ENCODE measurements at places on chromosomes 5 and 9.

DNA sequence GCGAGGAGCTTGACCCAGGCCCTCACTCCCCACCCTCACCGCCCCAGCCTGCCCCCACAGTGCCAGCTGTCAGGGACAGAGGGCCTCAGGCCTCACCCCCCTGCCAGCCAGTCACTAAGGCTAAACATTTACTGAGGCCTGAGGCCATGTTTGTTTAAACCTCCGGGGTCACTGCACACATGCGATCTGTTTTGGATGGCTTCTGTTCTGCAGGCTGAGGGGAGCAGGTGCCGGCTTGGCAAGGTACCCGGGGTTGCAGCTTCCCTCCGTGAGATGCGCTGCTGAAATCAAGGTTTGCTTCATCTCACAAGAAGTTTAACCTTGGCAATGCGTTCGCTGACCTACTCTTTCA, 103.3 kb upstream of the BOD1 start:
- DNase-seq = no peak

DNA sequence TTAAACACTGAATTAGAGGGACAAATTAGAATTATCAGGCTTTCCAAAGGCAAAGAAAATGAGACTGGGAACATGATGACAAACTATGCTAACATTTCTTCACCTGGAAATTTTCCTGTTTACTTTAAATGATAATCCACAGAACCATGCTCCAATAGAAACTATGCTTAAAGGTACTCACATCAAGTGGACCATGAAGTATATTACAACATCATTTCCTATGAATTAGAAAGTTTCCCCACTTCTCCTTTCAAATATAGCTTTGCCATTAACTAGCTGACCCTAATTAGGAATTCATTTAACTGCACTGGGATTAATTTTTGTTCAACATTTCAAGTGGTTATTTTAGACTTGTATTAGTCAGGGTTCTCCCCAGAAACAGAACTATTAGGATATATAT, 81.4 kb downstream of the DTWD2 start:
- no peak for DNase-seq

DNA sequence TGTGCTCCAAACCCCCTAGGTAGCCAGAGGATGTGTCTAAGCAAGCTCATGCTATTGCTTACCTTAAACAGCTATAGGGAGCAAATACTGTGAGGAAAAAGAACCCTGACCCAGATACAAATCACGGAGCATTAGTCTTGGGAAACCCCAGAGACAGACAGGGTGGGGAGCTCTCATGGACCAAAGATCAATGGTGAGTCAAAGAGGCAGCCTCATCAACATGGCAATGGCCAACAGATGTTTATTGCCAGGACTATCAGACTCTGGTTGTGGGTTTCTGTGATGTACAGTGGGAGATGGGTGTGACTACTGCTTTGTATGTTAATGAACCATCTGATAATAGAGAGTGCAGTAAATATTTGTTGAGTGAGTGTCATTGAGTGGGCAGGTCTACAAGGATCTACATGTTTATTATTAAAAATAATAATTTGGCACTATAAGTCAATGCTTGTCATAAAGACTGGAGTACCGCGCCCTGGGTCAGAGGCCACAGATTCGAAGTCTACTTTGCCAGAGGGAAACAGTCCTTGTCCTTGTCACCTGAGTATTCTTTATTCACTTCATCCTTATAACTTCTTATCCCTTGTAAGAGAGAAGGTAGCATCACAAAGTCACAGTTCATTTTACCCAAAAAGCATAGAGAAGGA, 56.5 kb upstream of the RAI14 start:
- no peak for DNase-seq

DNA sequence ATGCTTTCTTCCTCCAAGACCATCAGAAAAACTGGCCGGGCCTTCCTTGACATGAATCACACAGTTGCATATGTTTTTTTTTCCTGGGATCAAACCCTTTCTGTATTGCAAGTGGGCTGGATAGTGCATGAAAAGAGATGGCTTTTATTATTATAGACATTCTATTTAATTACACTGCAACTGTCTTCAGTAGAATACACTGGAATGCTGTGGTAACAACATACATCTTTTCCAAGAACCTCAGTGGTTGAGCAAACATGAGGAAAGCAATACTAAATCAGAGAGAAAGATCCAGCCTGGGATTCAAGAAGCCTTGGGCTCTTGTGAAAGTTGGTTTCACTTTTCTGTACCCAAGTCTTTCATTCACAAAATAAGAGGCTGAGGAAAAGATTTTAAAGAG, 193.0 kb downstream of the DMAC1 start:
- no peak for DNase-seq

- DNase-seq = no peak
These were observed 16.3 kb downstream of the TMC1 start for GRCh38 chr9:72537671-72538070.

GRCh38 chr9:134591082-134591571, 50.5 kb upstream of the COL5A1 start:
- peak; percentile 65 for DNase-seq

DNA sequence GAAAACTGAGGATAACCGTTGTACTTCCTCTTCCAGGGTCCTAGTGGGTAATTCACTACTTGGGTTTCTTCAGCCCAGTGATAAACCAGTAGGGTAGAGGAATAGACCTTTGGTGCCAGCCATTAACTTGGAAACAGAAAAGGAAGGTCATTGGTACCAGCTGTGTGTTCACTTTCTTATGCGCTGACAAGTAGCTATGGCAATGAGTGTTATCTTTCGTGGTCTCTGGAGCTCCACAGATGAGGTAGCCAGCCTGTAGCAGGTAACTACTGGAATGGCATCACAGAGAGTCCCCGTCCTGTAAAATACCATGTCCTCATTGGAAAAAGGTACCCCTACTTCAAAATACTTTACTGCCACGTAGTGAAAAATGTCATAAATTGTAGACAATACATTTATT, 2.3 kb downstream of the UHRF2 start:
- DNase-seq = no peak

- DNase-seq = no peak
These were observed 150.5 kb downstream of the CD180 start for GRCh38 chr5:67045816-67046740.

DNA sequence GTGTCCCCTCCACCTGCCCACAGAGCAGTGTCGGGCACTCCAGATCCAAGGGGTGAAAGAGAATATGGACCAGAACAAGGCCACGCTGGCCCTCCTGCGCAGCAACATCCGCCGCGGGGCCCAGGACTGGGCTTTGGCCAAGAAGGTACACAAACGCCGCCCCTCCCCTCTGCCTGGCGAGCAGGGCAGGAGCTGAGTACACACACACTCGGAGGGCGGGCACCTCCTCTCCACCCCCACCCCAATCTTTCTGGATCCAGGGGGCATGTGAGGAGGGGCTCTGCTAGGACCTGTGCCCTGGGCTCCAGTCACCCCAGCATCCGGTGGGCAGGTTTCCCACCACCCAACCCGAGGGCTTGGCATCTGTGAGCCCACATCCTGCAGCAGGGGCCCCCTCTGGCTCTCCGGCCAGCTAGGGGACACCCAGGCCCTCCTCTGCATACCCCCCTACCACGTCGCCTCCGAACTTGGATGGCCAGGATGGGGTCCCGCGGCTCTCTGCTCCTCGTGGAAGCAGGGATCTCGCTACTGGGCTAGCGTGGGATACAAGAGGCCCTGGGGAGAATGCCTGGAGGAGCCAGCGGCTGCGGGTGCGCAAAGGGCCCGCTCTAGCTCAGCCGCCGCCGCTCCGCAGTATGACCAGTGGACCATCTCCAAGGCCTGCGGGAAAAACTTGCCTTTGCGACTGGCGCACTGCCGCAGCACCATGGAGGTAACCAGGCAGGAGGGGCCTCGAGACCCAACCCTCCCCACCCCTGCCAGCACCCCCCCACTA, 3.1 kb downstream of the CCDC183 start:
- no peak for DNase-seq

GRCh38 chr5:127898551-127899213, 184.9 kb upstream of the SLC12A2 start:
- no peak for DNase-seq

- DNase-seq = no peak
These were observed 55.1 kb downstream of the RETREG1 start for GRCh38 chr5:16561660-16562059.

GRCh38 chr5:150503386-150503785, 4.5 kb upstream of the NDST1 start:
- DNase-seq = no peak

DNA sequence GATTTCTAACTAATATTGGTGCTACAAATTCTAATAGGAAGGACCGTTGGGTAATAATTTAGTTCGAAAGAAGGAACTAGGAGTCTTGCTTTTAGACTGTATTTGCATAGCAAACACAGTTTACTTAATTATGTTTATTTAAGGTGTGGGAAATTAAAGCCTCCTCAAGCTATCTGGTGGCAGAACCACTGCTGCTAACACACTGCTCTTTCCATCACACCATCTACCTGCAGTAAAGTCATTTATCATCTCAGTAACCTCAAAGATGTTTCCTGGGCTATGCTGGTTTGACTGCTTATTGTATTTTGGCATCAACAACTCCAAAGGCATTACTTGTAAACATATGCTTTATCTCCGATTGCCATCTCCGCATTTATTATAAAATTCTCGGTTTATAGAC, 114.3 kb downstream of the DEPDC1B start:
- DNase-seq = no peak

GRCh38 chr5:146402949-146403348, 44.2 kb upstream of the TCERG1 start:
- DNase-seq = no peak

DNA sequence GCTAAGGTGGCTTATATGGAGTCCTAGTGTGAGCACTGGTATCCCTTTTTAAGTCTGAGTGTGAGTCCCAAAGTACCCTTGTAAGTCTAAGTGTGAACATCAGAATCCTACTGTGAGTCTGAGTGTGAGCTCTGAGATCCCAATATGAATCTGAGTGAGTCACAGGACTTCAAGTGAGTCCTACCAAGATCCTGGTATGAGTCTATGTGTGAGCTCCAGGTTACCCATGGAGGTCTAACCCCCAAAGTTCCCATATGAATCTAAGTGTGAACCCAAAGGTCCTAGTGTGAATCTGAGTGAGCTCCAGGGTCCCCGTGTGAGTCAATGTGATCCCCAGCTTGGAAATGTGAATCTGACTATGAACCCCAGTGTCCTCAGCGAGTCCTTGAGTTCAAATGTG, 2.3 kb downstream of the CNTFR start:
- no peak for DNase-seq

GRCh38 chr9:14309403-14309802, 4.5 kb downstream of the NFIB start:
- DNase-seq = no peak

GRCh38 chr5:171953860-171954701, 52.4 kb downstream of the FBXW11 start:
- no peak for DNase-seq

- no peak for DNase-seq
These were observed 101.7 kb upstream of the SARDH start for GRCh38 chr9:133839822-133840329.

GRCh38 chr9:6739218-6739617, 18.6 kb upstream of the KDM4C start:
- no peak for DNase-seq

All from coronary artery (tissue), 2 donors.